SJCRH30 (cell line): ENCODE measurements at places on chromosomes 1 and 21. TPM values are rescaled to one million over a fixed set of nuclear protein-coding genes. Genes with fewer than 3 reads are reported as not detected.

Gene TMEM222
- total RNA-seq, result 26.0 and 26.1 TPM in 2 replicates

Gene UBE2Q1
- total RNA-seq, result 30.2 and 32.6 TPM in 2 replicates

Gene GPR37L1
- 0.02 TPM in 1 of 2 replicates, not detected in the other for total RNA-seq

- DNase-seq, result no peak
- no peaks in the 10 kb centered on the region for H3K36me3 ChIP-seq
- no peaks in the 10 kb centered on the region; the same call in 1 of the 2 replicates for H3K4me1 ChIP-seq
- no peak overlapping the region for H3K4me3 ChIP-seq
These were observed 124.8 kb downstream of the GALNT2 start for GRCh38 chr1:230191855-230192254.
